ENCODE measurements at places on chromosomes 6 and 20.
A peak's percentile ranks its signal among the peaks of the same experiment; 100 is the strongest.

DNA sequence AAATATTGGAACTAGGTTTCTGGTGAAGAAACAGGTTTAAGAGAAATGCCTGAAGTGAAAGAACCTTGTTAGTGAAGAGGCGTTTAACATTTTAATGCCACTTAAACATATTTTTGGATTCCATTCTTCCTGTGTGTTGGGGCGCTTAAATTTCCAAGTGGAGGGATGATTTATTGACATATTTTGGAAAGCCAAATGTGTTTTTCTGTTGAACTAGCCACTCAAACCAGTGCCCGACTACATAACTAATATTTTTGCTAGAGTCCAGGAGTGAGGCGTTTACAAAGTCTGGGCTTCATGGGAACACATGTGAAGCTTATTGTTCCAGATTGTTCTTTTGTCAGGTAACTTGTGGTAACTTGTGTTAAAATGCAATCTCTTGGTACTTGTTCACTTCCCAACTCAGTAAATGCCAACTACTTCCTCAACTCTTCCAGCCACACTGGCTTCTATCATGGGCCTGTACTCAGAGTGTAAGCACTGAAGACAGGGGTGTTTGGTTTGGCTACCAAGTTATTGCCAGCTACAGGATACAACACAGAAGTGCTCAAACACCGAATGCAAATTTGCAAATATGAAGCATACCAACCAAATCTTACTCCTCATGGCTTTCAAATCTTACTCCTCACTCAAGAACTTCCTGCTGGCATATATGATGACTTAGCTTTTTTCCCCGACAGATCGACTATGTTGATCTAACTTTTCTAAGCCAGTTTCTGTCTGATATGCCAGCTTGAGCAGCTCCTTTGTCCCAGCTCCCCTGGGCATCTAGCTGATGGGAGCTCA, 2.0 kb upstream of the ZNFX1 start:
- DNase-seq = no peak

DNA sequence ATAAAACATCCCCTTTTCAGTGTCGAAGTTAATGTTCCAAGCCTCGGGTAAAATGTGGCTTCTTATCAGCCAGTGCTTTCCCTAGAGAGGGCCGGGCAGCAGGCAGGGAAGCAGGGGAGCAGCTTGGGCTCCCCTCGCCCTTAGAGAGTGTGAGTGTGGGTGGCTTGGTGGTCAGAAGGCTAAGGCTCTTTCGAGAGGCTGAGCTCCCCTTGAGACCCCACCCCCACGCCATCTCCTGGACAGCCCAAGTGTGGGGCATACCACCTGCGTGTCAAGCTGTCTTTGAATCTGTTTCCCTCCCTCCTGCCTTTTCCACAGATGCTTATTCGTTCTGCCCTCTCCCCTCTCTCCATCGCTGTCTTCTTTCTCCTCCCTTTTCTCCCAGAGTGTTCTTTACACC, 95.1 kb upstream of the FOXP4 start:
- no peak for DNase-seq

- no peak for DNase-seq
These were observed 38.6 kb downstream of the IBTK start for GRCh38 chr6:82208913-82209312.

- DNase-seq = no peak
These were observed 167.2 kb downstream of the SYNDIG1 start for GRCh38 chr20:24636626-24637025.

GRCh38 chr6:55734256-55734655, 141.1 kb downstream of the BMP5 start:
- DNase-seq = no peak

- DNase-seq = peak; percentile 9
These were observed 23.8 kb downstream of the PRSS35 start for GRCh38 chr6:83536034-83536646.

DNA sequence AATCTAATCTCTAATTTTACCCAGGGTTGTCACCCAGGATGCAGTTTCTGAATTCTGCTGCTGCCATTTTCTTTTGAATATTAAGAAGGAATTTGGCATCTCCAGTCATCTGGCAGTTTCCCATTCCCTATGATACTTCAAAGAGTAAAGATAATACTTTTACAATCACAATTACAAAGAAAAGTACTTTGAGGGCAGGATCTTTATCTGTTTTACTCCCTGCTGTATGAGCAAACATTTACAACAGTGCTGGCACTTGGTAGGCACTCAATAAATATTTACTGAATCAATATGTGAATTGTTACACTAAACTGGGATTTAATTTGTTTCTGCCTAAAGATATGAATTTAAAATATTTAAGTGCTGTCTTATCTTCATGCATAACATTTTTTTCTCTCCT, 224.9 kb downstream of the EPHA7 start:
- no peak for DNase-seq

DNA sequence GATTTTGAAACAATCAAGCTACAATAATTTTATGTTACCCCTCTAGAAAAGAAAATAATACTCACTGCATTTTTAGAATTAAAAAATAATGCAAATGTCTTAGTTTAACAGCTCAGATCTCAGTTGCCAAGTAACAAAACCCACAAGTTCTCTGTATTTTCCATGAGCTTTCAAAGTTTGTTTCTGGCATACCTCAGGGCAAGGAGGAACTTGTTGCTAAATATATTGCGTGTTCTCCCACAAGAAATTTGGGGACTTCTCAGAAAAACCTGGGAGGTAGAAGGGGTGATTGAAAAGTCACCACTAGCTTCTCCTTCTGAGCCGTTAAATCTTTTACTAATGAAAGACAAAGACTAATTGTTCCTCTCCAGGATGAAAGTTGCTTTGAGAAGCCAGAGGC, 236.8 kb upstream of the MARCKS start:
- DNase-seq = no peak

DNA sequence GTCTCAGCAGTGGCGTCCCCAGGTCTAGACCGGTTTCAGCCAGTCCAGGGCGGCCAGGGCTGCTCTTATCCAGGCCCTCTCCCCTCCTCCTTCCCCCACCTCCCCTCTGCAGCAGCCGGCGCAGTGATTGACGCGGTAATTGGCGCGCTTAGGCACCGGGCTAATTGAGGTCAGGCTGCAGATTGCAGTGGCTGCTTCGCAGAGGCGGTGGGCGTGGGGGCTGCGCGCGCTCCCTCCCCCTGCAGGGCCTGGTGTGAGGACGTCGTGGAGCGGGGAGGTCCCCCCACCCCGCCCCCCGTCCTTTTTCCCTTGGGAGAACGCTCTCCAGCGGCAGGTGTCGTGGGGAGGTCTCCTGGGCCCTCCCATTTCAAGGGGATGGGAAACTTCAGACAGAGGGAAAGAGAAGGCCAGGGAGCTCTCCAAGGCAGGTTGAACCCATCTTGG, 70.4 kb upstream of the BLCAP start:
- DNase-seq = no peak

- no peak for DNase-seq
These were observed 7.4 kb downstream of the GFOD1 start for GRCh38 chr6:13479971-13480434.

Data from stimulated activated CD8-positive, alpha-beta memory T cell treated with anti-CD3 and anti-CD28 coated beads, Interleukin-15, amount 100 ng/mL, for 1 hour (primary cell).